ENCODE measurements at places on chromosomes 2 and 18.

- DNase-seq: no peak
Measured at GRCh38 chr2:153408710-153409385, 69.7 kb downstream of the RPRM start.

- no peak for DNase-seq
Measured at GRCh38 chr18:45998244-45998643, 31.1 kb upstream of the EPG5 start.

GRCh38 chr2:143183804-143184463 is 54.7 kb downstream of the ARHGAP15 start:
- no peak for DNase-seq

DNA sequence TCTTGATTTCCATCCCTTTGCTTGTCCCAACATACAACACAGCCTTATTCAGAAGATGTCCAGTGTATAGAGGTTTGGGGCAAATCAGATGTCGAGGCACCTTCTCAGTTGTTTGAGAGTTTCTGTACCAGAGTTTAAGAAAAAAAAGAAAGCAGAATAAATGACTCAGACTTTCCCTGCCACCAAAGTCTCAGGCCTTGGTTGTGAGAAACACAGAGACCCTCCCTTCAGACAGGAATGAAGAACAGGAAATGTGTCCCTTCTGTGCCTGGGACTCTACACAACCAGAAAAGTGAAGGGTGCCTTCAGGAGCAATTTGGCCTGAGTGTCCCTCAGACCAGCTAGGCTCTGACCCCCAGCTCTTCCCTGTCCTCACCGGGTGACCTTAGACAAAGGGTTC is 37.3 kb upstream of the REL start:
- DNase-seq: no peak

DNA sequence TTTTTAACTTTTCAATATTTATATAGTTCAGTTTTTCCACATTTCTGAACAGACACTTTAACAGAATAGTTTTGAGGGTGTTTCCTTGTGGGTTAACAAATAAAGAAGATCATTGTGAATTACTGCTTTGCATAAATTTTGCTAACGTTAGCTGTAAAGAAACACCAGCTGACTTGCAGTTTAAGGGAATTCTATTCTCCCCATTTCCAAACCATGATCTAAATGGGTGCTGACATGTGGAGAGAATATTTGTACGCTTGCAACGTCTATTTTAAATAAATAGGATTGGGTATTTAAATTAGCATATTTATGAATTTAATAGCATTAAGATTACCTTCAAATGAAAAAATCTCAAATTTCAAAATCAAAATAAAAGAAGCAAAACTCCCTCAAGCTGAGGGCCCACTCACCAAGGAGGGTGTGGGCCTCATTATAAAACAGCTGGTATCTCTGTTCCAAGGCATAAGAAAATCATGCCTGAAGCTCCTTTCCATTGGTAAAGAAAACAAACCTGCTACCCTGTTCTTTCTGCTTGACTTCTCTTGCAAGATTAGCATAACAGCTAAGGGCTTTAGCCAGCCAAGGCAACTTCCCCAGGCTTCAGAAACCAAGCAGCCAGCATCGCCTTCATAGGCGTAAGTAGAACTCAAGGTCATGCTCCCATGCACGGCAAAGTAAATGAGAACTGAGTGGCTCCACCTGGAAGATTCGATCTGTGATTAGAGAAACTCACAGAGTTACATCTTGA is 3.2 kb downstream of the MRO start:
- no peak for DNase-seq

DNA sequence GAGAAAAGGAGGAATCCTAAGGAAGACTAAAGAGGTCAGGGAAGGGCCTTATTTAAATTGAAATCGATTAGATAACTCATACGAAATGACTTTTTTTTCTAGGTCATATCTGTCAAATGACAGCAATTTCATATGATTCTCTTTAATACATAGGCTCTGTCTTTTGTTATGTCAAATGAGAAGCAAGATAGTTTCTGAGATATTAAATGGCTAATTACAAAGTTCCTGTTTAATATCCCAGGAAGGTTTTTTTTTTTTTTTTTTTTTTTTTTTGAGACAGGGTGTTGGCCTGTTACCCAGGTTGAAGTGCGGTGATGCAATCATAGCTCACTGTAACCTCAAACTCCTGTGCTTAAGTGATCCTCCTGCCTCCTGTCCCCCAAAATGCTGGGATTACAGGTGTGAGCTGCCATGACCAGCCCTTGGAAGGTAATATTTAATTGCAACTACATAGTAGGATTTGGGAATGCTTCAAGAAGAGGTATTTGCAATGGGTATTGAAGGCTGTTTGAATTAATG is 48.0 kb upstream of the RMND5A start:
- DNase-seq: no peak

DNA sequence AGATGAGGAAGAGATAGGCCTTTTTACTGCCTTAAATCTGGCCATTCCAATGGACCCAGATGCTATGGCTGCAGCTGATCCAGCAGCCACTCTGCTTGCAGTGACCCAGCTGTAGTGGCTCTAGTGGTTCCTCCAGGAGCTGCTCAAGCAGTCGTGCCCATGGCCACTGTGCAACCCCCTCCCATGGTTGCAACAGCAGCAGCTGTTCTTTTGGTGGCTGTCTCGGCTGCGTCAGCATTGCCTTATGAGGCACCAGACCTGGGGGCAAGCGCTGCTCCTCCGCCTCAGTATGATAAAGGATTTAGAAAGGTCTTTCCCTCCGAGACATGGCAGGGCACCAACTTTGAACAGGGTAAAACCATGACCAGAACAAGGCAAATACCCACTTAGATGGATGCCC is 384.9 kb upstream of the DCC start:
- no peak for DNase-seq

- DNase-seq: no peak
Measured at GRCh38 chr2:136359121-136359965, 241.4 kb upstream of the CXCR4 start.

- no peak for DNase-seq
Measured at GRCh38 chr2:188492751-188493150, 201.1 kb downstream of the GULP1 start.

GRCh38 chr2:55936351-55936750 is 12.8 kb upstream of the EFEMP1 start:
- DNase-seq: no peak

DNA sequence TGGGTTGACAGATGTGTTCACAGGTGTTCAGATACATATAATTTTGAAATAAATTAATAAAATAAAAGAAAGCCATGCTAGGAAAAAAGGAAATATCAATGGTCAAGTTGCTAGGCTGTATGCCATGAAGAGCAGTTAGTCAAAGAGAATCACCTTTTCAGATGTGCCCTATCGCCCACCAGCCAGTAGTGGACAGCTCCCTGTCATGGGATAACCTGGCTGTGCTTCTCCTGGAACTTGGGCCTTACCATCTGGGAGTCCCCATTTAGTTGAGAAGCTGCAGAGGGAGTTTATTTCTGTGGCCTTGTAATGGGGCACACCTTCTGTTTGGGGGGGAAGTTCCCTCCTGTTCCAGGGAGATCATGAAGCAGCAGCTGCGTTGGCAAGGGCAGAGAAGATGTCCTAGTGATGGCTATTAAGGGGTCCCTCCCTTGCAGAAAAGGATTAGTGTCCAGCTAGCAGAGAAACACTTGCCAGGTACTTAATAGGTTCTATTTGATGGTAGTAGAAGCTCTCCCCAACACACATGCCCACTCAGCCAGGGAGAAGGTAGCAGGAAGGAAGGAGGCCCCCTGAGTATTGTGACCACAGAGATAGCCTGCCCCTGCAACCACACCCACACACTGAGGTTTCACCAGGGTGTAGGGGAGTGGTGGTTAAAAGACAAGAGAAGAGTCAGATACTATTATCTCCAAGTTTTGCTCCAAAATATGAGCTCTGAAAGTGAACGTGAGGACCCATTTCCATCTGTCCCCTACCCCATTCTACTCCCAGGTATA is 117.7 kb downstream of the B3GNT2 start:
- DNase-seq: no peak

GRCh38 chr2:180038997-180039396 is 31.9 kb upstream of the CWC22 start:
- no peak for DNase-seq

DNA sequence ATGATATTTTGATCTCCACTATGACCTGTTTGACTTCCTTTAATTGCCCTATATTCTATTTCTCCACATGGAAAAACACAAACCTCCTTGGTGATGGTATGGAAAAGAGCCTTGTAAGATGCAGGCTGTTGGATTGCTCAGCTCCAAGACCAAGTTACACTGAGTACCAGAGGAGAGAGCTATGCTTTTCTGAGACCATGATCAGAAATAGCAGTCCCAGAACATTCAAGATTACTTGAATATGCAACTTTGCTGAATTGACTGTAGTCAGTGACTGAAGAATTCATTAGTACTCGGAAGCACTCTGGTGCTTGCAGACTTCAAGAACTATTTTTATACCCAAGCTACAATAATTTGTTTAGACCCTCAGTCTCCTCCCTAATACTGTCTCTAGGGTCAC is 310.6 kb upstream of the FSIP2 start:
- DNase-seq: no peak

Measured in stimulated activated CD4-positive, alpha-beta T cell treated with anti-CD3 and anti-CD28 coated beads, Interleukin-12 subunit alpha, Interleukin-12 subunit beta, amount 100 ng/mL, for 4 hours (primary cell).